ENCODE measurements at places on chromosomes 7 and 10. TPM values are rescaled to one million over a fixed set of nuclear protein-coding genes. Genes with fewer than 3 reads are reported as not detected.

DNA sequence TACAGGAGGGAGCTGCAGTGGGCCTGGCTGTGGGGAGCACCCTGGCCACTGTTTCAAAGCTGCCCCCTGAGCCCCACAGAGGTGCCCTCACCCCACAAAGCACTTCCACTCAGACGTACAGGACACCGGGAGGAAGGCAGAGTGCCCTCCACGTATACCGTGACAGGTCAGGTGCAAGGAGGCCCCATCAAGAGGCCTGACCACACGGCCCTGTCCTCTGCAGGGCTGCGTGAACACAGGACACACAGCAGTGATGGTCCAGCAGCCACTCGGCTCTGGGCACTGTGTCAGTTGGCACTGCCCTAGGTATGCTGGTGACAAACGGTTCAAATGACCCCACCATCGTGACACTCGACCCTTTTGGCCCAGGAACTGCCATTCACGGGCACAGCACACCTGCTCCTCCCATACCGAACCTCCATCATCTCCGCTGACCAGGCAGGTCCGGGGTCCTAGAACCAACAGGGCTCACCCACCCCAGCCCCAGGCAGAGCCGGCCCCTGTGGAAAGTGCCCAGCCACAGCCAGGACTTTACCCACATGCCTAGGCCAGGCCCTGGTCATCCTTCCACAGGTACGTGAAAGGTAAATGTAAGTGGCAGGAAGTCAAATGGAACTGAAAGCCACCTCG, 560.9 kb downstream of the PTPRN2 start:
- DNase-seq, result no peak
- H3K4me3 ChIP-seq, result no peak overlapping the region
- peaks cover 8% of the 10 kb centered on the region for H3K36me3 ChIP-seq
- no peak overlapping the region for H3K27ac ChIP-seq
- peaks cover 29% of the 10 kb centered on the region for H3K4me1 ChIP-seq

GRCh38 chr7:94394437-94395140, at the start of gene COL1A2:
TSS of gene COL1A2 (plus strand) at chr7:94394895. CDS start at chr7:94395032, 137 bp downstream.
- peak within 1 kb of the TSS; percentile 98 for H3K27ac ChIP-seq
- no peaks in the 10 kb centered on the region for H3K36me3 ChIP-seq
- peak within 1 kb of the TSS; percentile 90 for H3K4me3 ChIP-seq
- peaks cover 17% of the 10 kb centered on the region for H3K4me1 ChIP-seq

DNA sequence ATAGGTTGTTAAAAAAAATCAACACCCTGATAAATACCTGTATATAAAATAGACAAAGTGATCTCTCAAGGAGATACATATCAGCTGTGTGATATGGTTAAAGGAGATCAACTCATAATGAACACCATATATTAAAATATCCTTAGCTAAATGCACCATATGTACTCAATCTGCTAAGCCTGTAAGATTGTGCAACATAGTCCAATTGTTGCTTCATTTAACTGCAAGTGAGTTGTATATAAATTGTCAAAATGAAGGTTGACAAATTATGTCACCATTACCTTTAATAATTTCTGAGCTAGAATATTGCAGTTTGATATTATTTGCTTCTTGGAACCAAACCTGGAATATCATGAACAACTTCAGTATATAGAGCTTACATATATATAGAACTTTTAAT, 283.7 kb downstream of the MALRD1 start:
- no peak overlapping the region for H3K4me3 ChIP-seq
- no peaks in the 10 kb centered on the region for H3K36me3 ChIP-seq
- no peaks in the 10 kb centered on the region for H3K4me1 ChIP-seq
- H3K27ac ChIP-seq, result no peak overlapping the region
- H3K27me3 ChIP-seq, result no peaks in the 10 kb centered on the region
- no peak for DNase-seq

- peaks cover 3% of the 10 kb centered on the region for H3K36me3 ChIP-seq
- H3K4me3 ChIP-seq, result no peak overlapping the region
- no peak overlapping the region for H3K27ac ChIP-seq
- peaks cover 2% of the 10 kb centered on the region for H3K27me3 ChIP-seq
- peaks cover 39% of the 10 kb centered on the region for H3K4me1 ChIP-seq
These were observed 952 bp upstream of the MAFK start for GRCh38 chr7:1529383-1530116.

- H3K27ac ChIP-seq, result no peak overlapping the region
- no peaks in the 10 kb centered on the region for H3K27me3 ChIP-seq
- H3K4me1 ChIP-seq, result no peaks in the 10 kb centered on the region
- no peak overlapping the region for H3K4me3 ChIP-seq
- DNase-seq, result no peak
These were observed 585.6 kb downstream of the SUGCT start for GRCh38 chr7:40720416-40720815.

- H3K4me3 ChIP-seq, result no peak overlapping the region
- peaks cover 5% of the 10 kb centered on the region for H3K27me3 ChIP-seq
- no peaks in the 10 kb centered on the region for H3K36me3 ChIP-seq
- no peak for DNase-seq
- H3K4me1 ChIP-seq, result peaks cover 34% of the 10 kb centered on the region
These were observed 33.0 kb downstream of the OAT start for GRCh38 chr10:124385627-124386185.

- no peak overlapping the region for H3K4me3 ChIP-seq
- no peaks in the 10 kb centered on the region for H3K27me3 ChIP-seq
- no peak overlapping the region for H3K27ac ChIP-seq
- no peaks in the 10 kb centered on the region for H3K36me3 ChIP-seq
These were observed 417.6 kb downstream of the SORCS1 start for GRCh38 chr10:106746868-106747267.

GRCh38 chr10:11189582-11190376, 172.1 kb downstream of the CELF2 start:
- no peak overlapping the region for H3K27ac ChIP-seq
- DNase-seq, result no peak
- H3K36me3 ChIP-seq, result peaks cover 6% of the 10 kb centered on the region
- H3K27me3 ChIP-seq, result no peaks in the 10 kb centered on the region

Gene PIK3AP1
- 8.7 TPM for total RNA-seq

Measured in spinal cord (tissue), 10 donors.